ENCODE measurements at places on chromosomes 5 and 9.

GRCh38 chr9:98768344-98768743 is 28.0 kb downstream of the ANKS6 start:
- no peak for DNase-seq

DNA sequence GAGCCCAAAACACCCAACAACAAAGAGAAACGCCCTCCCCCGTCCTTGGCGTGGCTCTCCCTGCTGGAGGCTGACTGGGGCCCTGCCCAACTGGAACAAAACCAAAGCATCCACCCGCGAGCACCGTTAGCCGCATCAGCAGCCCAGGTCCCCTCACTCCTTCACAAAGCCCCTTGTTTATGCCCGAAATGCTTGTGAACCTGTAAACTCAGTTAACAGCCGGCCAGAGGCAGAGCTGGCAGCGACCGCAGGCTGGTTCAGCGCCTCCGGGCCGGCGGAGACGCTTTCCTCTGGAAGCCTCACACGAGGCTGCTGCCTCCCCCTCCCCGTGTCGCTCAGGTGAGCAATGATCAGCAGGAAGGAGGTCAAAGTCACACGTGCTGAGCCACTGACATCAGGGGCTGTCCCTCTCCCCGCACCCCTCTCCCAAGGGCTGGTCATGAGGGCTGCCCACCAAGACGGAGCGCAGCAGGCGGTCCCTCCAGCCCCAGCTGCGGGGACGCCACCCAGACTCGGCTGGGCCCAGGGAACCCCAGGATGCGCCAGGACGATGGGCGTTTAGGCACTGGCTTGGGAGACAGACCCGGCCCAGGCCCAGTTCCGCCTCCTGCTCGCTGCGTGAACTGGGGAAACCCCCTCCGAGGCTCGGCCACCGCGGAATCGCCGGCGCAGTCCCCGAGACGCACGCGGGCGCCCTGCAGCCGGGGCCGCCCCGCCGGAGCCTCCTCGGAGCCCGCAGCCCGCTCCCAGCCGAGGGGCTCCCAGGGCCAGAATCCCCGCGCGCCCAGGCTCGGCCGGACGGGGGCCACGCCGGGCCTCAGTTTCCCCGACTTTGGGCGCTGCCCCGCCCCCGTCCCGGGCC is 563 bp downstream of the SNAPC4 start:
- DNase-seq, result no peak

- DNase-seq, result no peak
Measured at GRCh38 chr9:70542311-70542931, 128.0 kb upstream of the KLF9 start.

DNA sequence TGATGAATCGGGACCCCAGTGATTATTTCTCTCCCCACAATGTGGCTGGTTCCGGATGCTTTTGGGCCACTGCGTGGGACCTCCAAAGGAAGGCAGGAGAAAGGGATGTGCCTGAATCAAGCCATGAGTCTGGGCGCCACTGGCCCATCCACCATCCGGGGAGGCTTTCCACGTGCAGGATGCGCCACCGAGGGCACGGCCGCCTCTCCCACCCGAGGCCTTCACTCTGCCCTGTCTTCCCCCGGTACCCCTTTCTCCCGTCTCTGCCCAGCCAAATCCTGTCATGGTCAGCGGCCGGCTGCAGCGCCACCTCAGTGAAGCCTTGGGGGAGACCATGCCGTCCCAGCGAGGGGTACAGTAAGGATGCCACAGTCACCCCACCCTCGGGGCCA is 43.9 kb upstream of the GRHPR start:
- DNase-seq, result no peak

GRCh38 chr5:91311168-91311696 is 71.9 kb downstream of the ARRDC3 start:
- DNase-seq, result no peak

- DNase-seq, result no peak
Measured at GRCh38 chr5:78515670-78516069, 132.9 kb downstream of the LHFPL2 start.

- DNase-seq, result no peak
Measured at GRCh38 chr5:90793183-90793582, 234.6 kb downstream of the ADGRV1 start.

GRCh38 chr9:33992632-33993031 is 56.1 kb downstream of the UBAP2 start:
- DNase-seq, result no peak

DNA sequence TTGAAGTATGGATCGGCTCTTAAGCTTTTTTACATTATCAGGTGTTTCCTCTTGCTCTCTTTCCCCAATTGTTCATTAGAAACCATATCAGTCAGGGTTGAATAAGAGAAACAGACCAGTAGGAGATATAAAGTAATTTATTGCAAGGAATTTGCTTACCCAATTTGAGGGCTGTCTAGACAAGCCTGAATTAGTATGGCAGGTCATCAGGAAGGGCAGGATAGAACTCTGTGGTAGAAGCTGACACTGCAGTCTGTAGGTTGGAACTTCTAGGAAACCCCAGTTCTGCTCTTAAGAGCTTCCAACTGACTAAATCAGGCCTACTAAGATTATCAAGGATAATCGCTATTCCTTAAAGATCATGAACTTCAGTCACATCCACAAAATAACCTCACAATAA is 24.3 kb downstream of the ISOC1 start:
- DNase-seq, result no peak

Data from HL-60 (cell line).